ENCODE measurements at places on chromosomes 6 and 20.

GRCh38 chr6:89840538-89840937 lies 10.9 kb downstream of the CASP8AP2 start:
- DNase-seq: no peak

- DNase-seq: no peak
Observed at GRCh38 chr6:20438462-20439070, 36.9 kb downstream of the E2F3 start.

DNA sequence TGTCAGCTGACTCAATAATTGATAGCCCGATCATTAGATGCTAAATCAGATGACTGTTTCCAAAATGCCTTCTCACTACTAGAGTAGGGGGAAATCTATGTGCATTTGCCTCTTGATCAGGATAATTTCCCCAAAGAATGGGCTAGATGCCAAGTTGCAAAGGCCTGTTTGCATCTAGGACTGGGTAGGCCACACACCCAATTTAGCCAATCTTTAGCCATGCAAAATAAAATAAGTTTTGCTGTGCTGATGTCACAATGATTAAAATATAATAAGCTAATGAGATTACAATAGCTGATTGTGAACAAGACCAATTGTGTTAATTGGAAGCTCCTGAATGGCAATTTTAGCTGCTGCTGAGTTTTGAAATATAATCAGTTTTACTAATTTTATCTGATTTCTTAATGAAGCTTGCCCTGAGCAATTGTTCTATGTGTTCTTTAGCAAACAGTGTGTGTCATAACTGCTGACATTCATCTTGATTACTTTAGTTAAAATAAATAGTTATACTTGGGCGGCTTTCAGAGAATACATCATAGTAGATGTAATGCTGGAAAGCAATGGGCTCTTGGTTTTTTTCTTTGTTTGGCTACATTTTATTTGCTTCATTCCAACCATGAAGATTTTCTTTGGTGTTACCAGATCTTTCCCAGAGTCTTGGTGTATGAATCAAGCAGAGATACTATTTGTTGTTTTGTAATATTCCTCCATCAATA lies 973.2 kb upstream of the SLC35B3 start:
- no peak for DNase-seq

- DNase-seq: no peak
Observed at GRCh38 chr6:138417493-138418117, 13.6 kb downstream of the HEBP2 start.

DNA sequence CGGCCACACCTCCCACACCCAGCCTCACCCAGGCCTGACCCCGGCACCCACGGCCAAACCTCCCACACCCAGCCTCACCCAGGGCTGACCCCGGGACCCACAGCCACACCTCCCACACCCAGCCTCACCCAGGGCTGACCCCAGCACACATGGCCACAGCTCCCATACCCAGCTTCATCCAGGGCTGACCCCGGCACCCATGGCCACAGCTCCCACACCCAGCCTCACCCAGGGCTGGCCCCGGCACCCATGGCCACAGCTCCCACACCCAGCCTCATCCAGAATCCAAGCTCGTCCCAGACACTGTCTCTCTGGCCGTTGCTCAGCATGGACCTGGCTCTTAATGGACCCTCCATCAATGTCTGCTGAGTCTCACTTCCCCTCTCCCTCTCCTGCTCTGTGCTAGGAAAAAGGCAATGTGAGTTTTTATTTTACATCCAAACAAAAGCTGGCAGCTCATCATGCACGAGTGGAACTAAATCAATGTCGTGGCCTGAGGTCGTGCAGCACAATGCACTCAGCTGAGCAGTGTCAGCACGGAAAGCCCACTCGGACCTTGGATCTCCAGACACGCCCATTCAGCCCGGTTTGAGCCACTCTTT lies 36.1 kb downstream of the NINL start:
- DNase-seq: no peak

DNA sequence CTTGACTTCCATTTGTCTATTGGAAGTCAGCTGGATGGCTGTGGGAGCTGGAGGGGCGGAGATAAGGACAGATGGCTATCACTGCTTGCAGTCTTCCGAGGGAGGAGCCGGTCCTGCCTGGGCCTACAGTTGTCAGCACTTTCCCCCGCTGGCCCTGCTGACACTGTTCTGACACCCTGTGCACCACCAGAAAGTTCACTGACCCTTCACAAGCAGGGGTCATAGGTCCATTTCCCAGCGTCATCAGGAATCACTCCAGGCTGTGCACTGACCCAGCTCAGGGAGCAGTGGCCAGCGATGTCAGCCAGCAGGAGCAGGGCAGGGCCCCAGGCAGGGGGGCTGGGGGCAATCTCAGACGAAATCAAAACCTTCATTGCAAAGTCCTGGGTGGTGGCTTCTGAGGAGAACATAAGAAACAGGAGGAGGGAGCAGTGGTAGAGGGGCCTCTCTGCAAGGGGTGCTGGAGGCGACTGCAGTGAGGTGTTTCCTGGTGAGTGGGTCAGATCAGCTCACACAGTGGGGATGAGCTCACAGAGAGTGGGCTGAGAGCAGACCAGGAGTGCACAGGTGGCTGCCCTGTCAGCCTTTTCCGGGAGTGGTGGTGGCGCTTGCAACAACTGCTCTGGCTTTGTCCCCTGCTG lies 26.5 kb upstream of the PLEKHG1 start:
- DNase-seq: no peak

DNA sequence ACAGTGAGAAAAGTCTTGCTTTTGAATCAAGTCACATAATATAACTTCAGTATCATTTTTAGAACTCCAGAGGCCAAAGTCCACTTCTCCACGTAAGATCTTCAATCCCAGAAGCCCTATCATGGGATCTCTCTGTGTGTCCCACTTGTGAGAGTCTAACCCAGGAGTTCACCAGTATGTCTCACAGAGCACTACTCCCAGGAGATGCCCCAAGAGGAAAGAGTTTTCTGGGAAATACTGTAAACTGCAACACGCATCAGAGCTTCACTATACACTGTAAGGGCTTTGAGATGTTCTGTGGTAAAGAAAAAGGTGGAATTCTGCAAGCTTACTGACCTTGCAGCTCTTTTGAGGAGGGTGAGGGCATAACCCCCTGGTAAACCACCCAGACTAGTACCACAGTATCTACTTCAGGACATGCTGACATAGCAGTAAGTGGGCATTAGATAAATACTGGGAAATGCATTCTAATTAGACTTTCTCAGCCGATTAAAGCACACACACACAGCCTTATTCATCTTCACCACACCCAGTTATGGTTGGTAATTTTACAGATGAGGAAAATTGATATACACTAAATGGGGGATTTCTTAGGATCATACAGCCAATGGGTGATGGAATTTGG lies 12.3 kb downstream of the DCBLD1 start:
- DNase-seq: peak; percentile 24

DNA sequence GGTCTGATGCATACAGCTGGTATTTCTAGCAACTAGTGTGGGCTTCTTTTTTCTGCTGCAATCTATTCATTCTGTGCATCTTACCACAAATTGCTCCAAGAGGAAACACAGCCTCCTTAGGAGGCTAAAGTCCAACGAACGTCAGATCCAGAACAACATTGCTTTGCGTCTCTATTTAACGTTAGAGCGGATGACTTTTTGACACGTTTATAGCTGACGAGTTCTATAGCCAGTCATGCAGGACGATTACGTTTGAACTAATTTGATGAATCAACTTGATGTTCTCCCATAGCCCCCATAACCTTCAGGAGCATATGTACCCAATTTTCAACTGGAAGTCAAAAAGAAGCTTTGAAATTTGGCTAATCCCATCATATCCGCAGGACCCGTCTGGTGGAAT lies 59.9 kb downstream of the TSHZ2 start:
- no peak for DNase-seq

DNA sequence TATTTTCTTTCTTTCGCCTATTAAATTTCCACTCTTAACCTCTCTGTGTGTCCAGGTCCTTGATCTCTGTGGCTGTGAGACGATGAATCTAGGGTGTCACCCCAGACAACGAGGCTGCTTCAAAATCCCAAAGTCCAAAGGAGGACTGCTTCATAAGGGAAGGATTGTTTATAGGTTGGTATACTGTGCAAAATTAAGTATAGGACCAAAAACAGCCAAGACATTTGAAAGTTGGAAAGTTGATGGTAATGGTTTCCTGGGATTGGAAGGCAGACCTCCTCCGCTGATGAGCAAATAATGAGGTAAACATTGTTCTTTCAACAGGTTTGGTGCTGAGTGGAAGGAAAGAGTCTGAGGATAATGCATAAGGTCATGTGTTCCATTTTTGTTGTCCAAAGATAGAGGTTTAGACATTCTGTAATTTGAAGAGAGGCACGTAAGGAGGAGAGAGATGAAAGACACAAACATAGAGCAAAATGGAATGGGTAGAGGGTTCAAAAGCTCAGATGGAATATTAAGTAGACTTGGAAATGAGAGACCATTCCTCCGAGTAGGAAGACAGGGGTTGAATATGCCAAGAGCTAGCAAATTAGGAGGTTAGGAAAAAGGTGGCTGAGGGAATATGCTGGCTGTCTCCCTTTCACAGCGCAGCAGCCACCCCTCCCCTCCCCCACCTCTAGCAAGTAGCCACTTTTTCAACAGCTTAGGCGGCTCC lies 24.8 kb downstream of the ZNF311 start:
- DNase-seq: no peak

GRCh38 chr6:151067684-151068596 lies 171.8 kb upstream of the AKAP12 start:
- DNase-seq: no peak

- no peak for DNase-seq
Observed at GRCh38 chr6:112096901-112097300, 9.5 kb downstream of the FAM229B start.

DNA sequence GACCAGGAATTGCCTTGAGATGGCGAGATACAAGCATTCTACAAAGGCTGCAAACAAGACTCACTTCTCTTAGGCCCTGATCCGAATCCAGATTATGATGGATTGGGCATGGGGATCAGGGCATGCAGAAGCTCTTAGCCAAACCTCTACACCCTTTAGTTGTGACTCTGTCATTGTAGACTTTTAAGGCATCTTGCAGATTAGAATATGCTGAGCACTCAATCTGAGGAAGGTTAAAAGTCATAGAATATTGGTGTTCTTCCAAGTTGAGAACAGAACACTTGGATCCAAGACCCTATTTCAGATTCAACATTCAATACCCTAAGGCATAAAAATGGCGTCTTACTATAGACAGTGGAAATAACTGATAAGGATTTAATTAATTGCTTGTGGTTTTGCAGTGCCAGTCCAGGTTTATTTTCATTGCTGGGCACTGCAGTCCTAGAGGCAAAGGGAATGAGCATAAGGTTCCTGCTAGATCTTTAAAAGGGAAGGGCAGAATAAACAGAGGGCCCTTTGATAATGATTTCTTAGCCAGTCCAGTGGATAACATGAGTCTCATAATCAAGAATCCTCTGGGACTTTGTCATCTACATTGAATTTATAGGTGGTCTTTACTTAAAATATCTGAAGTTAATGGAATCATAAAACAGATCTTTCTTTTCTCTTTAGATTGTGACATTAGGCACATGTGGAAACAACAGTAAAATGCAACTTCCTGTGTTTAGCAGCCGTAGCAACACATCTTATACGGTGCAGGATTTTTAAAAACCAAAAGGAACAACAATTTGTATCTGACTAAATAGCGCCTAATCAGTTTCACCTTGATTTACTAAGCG lies 17.6 kb downstream of the PHACTR2 start:
- DNase-seq: peak; percentile 27

- DNase-seq: no peak
Observed at GRCh38 chr6:29728173-29728874, 5.1 kb downstream of the HLA-F start.

DNA sequence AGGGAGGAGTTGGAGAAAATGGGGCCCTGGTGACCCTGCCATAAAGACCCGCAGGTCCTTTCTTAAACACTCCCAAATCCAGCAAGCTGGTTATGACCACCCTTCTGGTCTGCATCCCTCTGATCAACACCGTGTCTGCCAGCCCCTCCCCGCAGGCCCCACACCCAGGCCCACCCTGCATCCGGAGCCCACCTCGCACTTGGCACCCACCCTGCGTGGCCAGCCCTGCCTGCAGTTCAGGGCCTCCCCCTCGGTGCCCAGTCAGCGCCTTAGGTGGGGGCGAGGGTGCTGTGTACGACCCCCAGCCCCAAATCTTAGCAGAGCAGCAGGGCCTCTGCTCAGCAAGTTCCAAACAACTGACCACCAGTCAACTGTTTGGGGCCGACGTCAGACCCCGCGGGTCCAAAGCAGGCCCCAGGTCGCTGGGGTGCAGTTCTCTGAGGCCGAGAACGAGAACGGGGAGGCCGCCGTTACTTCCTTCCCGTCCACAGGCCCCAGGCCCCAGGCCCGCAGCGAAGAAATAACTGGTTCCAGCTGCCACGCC lies 1.2 kb downstream of the ACSS1 start:
- no peak for DNase-seq

DNA sequence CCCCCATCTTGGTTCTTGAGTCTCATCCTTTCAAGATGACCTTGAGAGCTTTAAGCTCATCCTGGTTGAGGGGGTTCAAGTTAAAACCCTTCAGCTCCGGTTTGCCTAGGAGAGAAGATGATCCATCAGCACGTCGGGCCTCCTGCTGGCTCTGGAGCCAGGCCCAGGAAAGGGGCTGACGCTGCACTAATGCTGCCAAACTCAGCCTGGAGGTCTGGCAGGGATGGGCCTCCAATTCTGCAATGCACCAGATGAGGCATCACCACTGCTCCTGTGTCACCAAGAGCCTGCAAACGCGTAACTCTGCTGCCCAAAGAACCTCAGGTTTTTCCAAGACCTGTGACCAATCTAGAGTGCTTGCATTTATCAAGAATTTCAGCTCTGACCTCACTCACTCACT lies 6.1 kb downstream of the PDRG1 start:
- no peak for DNase-seq

- DNase-seq: no peak
Observed at GRCh38 chr6:98601716-98602115, 232.7 kb upstream of the POU3F2 start.

DNA sequence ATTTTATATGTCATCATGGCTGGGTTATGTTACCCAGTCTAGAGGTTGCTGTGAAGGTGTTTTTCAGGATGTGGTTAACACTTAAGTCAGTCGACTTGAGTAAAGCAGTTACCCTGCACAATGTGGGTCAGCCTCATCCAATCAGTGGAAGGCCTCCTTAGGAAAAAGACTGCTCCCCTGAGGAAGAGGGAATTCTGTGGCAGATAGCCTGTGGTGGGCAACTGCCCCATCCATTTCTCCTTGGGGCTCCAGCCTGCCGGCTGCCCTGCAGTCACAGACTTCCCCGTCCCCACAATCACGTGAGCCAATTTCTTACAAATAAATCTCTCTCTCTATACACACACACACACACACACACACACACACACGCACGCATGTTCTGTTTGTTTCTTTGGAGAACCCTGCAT lies 34.5 kb upstream of the MPC1 start:
- DNase-seq: no peak

GRCh38 chr20:53517146-53517545 lies 76.5 kb downstream of the ZNF217 start:
- no peak for DNase-seq

All from hematopoietic multipotent progenitor cell treated with erythropoietin and hydrocortisone succinate and interleukin-3 and kit ligand, for 6 days (in vitro differentiated cells).